Left kidney (tissue), 8 donors: ENCODE measurements at places on chromosomes 5 and 9. TPM values are rescaled to one million over a fixed set of nuclear protein-coding genes. Genes with fewer than 3 reads are reported as not detected.

DNA sequence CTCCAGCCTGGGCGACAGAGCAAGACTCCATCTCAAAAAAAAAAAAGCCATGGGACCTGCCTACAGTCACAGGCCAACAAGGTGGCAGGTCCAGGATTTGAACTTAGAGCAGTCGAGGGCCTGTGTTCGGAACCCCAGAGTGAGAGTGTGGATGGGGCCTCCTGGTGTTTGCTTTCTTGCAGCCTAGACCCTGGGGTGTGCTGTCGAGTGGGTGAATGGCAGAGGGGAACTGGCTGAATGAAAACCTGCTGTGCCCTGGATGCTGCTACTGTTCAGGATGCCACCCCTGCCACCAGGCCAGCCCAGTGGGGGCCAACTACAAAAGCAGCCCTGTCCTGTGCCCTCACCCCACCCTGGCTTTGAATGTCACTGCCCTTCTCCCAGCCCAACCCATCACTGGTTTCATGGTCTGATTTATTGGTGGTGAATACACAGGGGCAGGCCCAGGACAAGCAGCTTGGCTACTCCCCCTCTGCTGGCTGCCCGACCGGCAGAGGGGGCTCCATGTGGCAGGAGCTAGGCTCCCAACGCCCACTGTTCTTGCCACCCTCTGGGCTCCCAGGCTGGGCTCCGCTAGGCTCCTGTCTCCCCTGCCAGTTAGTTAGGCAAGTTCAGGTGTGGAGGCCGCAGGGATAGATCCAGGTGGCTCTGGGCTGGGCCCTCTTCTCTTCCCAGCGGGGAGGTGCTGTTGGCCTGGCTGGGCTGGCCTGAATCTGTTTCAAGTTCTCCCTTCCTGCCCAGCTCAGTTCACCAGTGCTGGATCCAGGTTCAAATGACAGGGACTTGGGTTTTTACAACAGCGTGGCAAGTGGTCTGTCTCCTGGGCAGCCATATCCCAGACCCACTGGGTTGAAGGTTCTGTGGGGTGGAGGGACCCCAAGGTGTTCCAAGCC lies 12.2 kb downstream of the FPGS start:
- DNase-seq = no peak

DNA sequence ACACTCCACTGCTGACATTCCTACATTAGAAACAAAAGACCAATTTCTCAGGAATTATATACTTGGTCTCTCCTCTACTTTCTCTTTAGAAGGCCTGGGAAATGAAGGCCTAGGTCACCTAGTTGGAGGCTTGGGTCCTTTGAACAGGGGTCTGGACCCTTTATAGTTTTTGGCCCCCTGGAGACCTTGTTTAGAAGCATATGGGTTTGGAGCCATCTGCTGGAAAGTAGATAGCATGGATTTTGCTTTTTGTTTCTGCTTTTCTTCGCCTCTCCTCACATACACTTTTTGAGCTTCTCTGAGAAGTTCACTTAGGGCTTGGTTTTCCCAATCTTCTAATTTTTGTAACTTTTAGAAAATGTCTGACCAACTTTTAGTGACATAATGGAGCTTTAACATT lies 67.1 kb upstream of the CDK20 start:
- no peak for DNase-seq

ITK gene
- polyA plus RNA-seq = 0.23 TPM

EQTN gene
- 0.43 TPM for polyA plus RNA-seq

HTR1A gene
- not detected for polyA plus RNA-seq

ANGPTL2 gene
- 8.1 TPM for polyA plus RNA-seq

KLF9 gene
- polyA plus RNA-seq = 8.7 TPM

GRCh38 chr5:115384587-115385375 lies 88.3 kb upstream of the CCDC112 start:
- DNase-seq = no peak

DNA sequence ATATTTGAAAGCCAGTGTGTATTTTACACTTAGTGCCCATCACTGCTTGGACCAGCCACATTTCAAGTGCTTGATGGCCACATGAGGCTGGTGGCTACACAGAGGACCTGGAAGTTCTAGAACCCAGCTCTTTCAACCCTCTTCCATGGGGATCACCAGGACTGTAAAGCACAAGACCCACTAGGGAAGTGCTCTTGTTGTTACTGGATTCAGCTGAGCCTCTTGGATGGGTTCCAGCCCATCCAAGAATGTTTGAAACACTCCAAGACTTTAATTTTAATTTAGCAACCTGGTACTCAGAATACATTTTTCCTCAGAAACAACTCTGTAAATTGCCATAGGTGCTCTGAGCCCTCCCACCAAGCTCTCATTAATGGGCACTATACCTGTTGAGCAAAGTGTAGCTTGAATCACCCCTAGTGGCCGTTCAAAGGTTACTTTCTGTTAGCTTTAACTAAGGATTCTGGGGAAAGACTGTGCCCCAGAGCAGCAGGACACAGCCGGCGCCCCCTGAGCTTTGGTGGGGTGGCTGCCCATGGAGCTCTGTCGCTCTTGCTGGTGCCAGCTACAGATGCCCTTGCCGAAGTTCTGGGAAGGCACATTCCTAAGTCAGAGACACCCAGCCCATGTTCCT lies 212.4 kb downstream of the HSD17B3 start:
- no peak for DNase-seq

INSL4 gene
- polyA plus RNA-seq = not detected

DNA sequence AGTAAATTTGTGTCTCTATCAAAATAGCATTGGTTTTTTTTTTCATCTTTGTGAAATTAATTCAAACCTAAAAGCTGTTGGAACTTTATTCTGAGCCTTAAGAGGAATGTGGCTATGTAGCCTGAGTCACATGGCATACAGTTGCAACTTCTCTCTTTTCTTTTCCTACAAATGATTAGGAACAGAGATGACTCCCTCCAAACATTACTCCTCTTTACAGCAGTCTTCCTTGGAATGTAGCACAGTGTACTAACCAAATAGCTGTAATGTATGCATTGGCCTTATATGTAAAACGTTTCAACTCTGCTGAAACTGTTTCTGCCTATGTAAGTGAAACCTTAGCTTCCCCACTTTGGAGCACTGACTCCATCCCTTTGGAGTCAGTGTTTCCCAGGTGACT lies 100.9 kb upstream of the MAP1B start:
- DNase-seq = no peak

DNA sequence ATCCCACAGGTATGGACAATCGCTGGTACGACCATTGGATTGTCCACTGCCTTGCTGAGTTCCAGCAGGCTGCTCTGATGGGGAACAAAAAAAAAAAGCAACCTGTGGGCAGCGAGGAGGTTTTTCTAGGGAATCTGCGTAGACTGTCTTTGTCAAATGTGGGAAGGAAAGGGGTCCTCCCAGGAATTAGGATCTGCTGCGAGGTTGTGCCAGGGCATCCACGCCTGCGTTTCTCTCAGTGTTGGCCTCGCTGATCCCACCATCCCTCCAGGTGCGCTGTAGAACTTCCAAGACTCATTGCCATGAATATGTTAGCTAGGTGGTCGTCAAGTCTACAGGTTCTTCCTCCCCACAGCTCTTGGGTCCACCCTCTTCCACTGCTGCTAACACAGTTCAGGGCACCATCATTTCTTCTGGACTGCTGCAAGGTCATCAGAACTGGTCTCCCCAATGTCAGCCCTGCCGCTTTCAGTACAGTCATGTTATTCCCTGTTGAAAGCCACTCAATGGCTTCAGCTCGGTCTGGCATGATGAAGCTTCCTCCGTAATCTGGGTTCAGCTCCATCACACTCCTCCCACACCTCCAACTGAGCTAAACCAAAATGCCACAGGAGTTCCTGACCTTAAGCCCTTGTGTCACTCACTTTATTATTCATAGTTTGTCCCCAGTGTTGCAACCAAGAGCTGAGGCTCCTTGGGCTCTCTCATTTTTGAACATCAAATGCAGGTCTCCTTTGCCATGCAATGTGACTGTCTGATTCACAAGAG lies 79.5 kb upstream of the DMRT1 start:
- DNase-seq = no peak

DNA sequence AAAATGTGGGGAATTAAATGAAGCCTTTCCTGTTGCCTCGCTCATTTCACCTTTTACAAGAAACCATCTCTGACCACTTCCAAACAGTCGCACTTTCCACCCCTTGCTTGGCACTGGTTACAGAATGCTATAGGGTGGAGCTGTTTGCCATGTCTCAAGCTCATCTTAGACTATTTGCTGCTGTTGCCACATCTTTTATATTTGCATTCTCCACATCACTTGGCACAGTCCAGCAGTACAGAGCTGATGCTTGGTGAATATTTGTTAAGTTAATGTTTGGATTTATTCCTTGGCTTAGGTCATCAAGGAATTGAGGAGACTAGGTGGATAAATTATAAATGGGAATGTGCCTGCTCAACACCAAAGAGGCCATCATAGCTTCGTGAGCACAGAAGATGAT lies 53.2 kb downstream of the GNA14 start:
- no peak for DNase-seq

RAD50 gene
- 57.1 TPM for polyA plus RNA-seq

TMEM232 gene
- polyA plus RNA-seq = 7.3 TPM

MARCHF6 gene
- polyA plus RNA-seq = 242 TPM

ZNF366 gene
- 3.5 TPM for polyA plus RNA-seq

GRCh38 chr9:136090768-136091581 lies 4.1 kb downstream of the NACC2 start:
- no peak for DNase-seq

DNA sequence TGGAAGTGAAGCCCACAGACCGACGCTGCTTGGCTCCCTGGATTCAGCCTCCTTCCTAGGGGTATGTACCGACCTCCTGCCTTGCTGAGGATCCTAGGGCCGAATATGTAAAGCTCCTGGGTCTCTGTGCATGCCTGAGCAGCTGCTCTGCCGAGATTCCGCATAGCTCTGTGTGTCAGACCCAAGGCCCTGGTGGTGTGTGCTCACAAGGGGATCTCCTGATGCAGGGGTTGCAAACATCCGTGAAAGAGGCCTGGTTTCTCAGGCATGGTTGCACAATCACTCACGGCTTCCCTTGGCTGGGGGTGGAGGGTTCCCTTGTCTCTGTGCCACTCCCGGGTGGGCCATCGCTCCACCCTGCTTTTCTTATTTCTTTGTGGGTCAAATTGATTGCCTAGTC lies 19.9 kb upstream of the SVEP1 start:
- no peak for DNase-seq

- no peak for DNase-seq
Measured at GRCh38 chr5:133399247-133399891, 213.0 kb downstream of the FSTL4 start.

SPATA31C1 gene
- polyA plus RNA-seq = 0.58 TPM

- DNase-seq = no peak
Measured at GRCh38 chr9:87770616-87771315, 44.8 kb downstream of the CTSL start.

DNA sequence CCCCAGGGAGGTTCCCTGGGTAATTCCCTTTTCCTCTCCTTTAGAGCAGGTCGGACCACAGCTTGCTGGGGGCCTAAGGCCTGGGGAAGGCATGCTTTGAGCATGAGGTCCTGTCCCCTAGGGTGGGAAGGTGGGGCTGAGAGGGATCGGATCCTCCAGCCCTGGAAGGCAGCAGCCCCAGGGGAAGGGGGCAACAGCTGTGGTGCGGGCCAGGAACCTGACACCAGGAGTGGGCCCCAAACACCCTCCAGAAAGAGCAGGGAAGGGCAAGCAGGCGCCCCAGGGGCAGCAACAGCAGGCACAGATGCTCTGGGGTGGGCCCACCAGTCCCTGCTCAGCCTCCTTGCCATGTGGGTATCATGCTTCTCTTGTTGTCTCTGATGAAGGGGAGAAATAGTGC lies 3.2 kb upstream of the CORO2A start:
- no peak for DNase-seq

DNA sequence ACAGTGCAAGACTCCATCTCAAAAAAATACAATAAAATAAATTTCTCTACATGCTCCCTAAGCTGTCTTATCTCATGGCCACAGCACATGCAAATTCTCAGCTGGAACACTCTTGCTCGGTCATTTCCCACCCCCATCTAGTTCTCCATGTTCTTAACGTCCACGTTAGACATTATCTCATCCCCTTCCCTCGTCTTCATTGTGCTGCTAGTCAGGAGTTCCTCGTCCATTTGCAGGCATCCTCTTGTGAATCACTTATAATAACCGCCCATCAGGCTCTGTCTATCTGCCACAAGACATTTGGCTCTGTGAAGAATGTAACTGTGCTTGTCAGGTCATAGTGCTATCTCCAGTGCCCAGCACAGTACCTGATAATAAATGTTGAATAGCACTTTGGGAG lies 32.9 kb upstream of the GOLGA1 start:
- no peak for DNase-seq

DNA sequence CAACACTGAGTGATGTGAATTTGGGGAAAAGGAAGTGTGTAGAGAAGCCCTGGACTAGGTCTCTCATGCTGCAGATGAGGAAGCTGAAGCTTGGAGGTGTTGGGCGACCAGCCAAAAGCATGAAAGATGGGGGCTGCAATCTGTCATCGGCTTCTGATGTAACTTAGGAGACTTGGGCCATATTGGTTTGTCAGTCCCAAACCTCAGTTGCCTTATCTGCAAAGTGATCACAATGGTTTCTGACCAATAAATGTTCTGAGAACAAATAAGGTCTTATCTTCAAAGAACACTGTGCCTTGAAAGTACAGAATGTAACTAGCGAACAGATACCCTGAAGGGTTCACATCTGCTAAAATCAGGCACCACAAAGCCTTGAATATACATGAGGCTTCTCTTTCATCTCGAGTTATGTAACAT lies 198.4 kb upstream of the NR3C1 start:
- no peak for DNase-seq

TNFSF15 gene
- 7.5 TPM for polyA plus RNA-seq

BARHL1 gene
- not detected for polyA plus RNA-seq

GRCh38 chr9:127174386-127175318 lies 52.2 kb upstream of the ANGPTL2 start:
- no peak for DNase-seq

LRRC70 gene
- polyA plus RNA-seq = 7.3 TPM

CCIN gene
- polyA plus RNA-seq = 0.42 TPM

DNA sequence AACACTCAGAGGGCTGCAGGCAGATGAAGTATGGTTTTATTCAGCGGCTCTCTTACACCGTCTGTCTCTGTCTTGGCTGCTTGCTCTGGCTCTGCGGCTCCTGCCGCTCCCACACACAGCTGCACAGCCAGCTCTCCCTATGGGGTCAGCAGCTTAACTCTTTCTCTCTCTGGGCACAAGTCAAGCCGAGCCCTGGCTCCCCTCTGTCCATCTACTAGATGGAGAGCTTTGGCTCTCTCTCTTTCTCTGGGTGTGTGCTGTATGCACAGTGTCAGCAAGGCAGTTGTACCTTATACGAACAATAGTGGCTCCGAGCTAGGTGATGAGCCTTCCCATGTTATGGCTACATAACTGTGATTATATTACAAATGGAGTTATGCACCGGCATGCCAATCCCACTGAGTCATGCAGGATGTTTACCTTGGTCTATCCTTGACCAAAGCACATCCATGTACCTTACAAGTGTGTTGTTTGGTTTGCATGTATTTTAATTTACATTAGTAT lies 19.3 kb upstream of the PPP2CA start:
- DNase-seq = peak; percentile 40

INSYN2B gene
- polyA plus RNA-seq = 1.7 TPM

ECPAS gene
- 95.2 TPM for polyA plus RNA-seq

S100Z gene
- 0.32 TPM for polyA plus RNA-seq

JAK2 gene
- 17.2 TPM for polyA plus RNA-seq

- DNase-seq = no peak
Measured at GRCh38 chr9:79762070-79762469, 190.3 kb downstream of the TLE4 start.
